GM20000 (cell line): ENCODE measurements at places on chromosomes 3 and 15.

GRCh38 chr15:92082006-92082843 lies 228.7 kb downstream of the SLCO3A1 start:
- DNase-seq = peak; percentile 56

DNA sequence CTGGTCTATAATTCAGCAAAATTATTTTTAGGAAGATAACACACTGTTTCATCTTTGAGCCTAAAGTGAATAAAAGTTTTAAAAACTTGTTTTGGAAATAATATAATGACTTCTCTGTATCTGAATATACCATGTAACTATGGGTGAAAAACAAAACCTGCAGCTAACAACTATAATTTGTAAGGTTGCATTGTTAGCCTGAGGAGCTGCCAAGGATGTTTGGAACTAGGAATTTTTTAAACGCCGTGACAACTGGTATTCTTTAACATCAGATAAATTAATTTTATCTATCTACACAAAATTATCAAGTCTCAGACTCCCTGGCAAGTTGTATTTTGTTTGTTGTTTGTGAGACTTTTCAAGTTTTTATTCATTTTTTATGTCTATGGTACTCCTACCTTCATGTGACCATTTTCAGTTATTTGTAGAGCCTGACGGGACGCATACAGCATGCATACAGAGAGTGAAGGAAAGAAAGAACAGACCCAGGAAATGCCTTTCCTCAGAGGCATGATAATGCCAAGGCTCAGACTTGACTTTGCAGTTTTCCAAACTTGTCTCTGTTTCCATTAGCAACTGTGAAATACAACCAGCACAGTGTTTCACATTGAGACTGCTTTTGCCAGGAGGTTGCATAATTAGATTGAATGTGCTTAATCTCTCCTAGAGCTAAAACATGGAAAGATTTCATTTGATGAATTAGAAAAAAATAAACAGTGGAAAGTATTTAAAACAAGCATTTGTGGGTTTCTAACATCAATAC lies 60.8 kb upstream of the ARHGEF26 start:
- DNase-seq = no peak

DNA sequence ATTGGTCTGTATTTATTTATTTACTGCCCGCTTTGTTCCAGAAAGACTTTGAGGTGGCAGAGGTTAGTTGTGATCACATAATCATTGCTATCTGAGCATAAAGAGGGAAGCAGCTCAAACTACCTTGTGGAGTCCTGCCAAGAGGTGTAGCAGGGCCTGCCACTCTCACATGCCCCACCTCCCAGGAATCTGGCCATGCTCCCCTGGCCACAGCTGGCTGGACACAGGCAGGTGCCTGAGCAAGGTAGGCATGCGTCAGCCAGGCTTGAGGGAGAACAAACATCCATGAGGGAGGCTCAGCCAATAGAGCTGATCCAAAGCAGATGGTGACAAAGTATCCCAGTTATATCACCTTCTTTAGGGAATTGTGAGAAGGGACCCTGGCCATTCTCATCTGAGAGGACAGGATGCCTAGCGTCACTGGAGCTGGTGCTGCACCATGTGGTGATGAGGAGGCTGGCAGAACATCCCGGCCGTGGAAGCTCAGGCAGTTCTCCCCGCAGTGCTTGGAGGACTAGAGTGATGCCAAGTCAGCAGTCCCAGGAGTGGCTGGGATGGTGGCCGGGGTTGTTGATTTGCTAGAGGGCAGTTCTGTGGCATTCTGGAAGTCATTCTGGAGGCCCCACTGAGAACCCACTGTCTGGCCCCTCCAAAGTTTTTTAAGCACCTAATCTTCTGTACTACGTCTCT lies 6.8 kb upstream of the POLG start:
- DNase-seq = no peak

DNA sequence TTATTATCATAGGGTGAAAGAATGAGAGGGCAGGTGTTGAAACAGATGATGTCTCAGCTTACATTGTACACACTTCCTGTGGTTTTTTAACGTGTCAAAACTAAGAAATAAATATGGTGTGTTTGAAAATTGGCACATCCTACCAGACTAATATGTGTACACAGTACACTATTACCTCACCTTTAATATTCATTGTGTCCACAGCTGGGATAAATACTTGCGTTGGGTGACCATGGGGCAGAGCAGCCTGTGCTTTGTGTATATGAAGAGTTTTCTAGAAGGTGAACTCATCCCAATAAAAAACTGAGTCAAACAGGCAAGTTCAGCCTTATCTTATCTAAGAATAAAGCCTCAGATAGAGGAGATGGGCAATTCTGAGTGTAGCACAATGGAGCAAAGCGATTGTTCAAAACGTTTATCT lies 17.3 kb downstream of the SUCNR1 start:
- DNase-seq = no peak

- DNase-seq = no peak
These were observed 19.5 kb upstream of the CCDC39 start for GRCh38 chr3:180698760-180699270.

DNA sequence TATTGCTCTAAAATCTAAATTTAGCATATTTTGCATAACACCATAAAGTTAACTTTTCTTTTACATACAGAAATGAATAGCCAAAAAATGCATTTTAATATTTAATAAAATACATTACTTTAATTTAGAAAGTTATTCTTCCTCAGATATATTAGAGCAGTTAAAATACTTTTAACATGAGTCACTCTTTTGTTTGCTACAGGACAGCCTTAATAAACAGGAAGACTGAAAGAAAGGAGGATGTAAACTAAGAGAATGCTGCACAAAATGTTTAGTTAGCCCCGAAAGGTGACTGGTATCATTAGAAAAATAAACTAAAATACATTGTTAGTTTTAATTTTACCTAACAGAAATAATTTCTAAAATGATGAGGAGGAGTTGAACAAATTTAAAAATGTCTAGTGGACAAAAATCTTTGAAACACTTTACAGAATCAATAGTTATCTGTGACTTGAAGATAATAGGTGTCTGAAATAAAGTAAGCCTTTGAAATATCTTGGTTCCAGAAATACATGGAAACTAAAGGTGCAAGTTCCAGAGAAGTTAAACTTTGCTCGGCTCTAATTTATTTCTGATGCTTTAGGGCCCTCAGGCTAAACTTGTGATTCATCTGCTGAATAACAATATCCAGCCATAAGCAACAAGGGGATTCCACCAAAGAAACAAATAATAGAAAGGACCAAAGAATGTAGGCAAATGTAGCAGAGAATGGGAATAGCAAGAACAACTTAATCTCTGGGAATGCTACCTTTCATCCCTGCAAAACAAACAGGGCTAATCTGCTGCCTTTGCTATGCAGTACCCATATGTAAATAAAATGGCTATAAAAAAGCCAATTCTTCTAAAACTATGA lies 138.3 kb upstream of the UBP1 start:
- no peak for DNase-seq

GRCh38 chr15:73233623-73234022 lies 135.1 kb downstream of the HCN4 start:
- no peak for DNase-seq

GRCh38 chr3:109982201-109982600 lies 644.9 kb upstream of the DPPA4 start:
- no peak for DNase-seq

GRCh38 chr15:91561371-91562100 lies 292.0 kb upstream of the SLCO3A1 start:
- no peak for DNase-seq

GRCh38 chr3:171058058-171058457 lies 31.5 kb upstream of the SLC2A2 start:
- DNase-seq = no peak

- no peak for DNase-seq
These were observed 19.9 kb downstream of the POLR2M start for GRCh38 chr15:57726411-57726810.

DNA sequence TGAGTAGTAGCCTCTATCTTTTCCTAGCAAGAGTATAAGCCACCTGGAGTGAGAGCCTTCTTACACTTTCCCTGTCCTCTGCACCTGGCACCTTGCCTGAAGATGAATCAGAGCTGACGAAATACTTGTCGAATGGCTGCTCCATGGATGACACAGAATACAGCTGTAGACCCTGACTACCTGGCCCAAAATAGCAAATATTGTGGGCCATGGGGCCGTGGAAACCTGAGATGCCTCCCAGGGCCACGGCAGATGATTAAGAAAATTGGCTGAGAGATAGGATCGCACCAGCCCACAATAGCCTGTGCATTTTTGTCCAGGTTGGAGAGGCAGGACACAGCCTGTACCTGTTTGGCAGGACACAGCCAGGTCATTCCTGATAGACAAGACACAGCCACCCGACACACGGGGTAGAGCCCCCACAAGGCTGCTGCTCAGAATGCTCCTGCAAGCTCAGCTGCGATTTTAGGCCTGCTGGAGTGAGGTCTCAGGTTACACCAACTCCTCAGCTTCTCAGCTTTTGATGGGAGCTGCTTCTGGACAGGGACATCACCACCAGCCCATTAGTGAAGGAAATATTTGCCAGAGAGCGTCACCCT lies 22.9 kb upstream of the TPM1 start:
- DNase-seq = no peak

GRCh38 chr15:59689626-59690236 lies 611 bp upstream of the BNIP2 start:
- no peak for DNase-seq

GRCh38 chr3:189460511-189460910 lies 170.7 kb upstream of the TP63 start:
- no peak for DNase-seq

- DNase-seq = no peak
These were observed 269.8 kb downstream of the CHST2 start for GRCh38 chr3:143389388-143389787.

GRCh38 chr15:48858401-48858800 lies 19.5 kb upstream of the EID1 start:
- DNase-seq = no peak

DNA sequence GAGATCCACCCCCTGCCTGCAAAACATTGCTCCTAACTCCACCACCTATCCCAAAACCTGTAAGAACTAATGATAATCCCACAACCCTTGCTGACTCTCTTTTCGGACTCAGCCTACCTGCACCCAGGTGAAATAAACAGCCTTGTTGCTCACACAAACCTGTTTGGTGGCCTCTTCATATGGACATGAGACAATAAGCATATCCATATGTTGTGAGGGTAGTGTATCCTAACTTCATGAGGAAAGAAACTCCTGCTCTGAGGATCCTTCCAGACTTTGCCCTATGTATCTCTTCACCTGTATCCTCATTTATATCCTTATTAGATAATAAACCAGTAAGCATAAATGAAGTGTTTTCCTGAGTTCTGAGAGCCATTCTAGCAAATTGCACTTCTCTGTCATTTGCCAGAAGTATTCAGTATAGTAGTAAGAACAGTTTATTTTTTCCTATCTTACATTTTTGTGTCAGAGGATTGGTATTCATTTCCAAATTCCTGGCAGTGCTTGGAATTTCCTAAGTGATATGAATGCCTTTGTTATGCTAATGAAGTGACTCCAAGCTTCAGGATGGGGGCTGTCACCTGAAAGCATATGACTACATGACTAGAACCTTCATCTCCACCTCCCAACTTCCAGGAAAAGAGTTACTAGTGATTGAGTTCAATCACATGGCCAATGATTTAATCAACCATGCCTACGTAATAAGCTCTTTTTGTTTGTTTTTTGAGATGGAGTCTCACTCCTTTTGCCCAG lies 30.2 kb downstream of the TTBK2 start:
- DNase-seq = no peak

- DNase-seq = peak; percentile 52
These were observed 35.4 kb downstream of the PXYLP1 start for GRCh38 chr3:141266797-141267555.

- no peak for DNase-seq
These were observed 6.3 kb downstream of the INAFM2 start for GRCh38 chr15:40329804-40330203.

DNA sequence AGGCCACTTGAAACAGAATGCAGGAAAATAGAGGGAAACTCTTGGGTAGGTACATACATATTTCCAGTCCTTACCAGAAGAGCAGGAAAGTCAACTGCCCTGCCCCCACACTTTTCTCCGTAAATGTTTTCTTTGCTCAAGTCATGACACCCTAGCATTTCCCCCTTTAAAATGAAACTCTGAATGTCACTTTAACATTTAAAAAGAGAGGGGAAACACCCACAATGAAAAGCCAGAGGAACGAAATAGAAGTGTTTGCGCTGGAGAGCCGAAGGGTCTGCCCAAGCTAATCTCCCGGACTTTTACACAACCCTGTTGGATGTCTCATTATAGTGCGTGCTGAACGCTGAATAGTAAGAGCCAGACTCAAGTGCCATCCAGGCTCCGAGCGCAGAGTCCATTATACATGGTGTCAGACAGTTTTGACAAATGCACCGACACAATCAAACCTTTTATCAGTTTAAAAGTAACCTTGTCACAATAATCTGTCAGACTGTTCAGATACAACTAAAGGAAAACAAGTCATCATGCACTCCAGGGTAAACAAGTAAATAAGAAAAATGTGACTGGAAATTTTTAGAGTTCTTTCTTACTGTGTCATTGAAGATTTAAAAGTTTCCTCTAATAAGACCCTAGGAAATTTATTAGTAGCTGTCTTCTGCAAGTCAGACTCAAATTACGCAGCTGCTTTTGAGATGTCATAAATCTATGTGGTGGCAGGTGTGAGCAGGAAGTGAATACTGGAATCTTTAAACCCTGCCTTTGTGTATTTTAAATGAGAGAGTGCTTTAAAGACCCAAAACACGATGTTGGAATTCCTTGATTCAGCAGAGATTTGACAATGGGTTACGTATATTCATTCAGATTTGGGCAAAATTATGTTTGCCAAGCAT lies 159.8 kb downstream of the RBMS3 start:
- no peak for DNase-seq

- no peak for DNase-seq
These were observed 484.5 kb downstream of the TAFA4 start for GRCh38 chr3:68447885-68448284.

- no peak for DNase-seq
These were observed 534.1 kb upstream of the GRM7 start for GRCh38 chr3:6326771-6327170.

DNA sequence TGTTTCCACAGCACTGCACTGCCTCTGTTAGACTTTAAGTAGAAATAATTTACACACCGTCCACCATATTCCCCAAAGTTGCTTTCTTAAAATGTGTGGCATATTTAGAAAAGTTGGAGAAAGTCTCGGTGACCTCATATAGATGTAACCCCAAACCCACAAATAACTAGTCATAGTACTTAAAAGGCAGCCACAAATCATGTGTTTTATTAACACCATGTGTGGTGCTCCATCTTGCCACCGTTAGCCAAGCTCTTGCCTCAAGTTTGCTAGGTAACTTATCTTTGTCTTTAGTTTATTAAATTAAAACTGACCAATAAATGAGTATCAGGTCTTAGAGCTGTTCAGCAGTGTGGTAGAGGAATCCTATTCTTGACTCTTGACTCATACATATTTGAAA lies 257.9 kb downstream of the UBE2E2 start:
- DNase-seq = no peak

DNA sequence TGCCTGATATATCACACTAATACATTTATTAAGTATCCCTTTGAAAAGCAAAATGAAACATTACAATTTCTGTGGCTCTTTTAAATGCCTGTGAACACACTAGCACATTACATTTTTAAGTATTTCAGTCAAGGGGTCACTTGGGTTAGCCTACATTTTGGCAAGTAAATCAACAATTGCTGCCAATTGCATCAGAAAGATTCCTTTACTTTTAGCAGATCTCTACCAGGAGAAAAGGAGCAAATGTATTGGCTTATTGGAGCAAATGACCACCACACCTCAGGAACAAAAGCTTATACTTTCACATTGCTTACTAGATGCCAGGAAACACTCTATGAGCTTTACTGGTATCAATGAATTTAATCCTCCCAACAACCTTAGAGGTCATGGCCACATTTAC lies 947.1 kb downstream of the FHIT start:
- no peak for DNase-seq
